ENCODE measurements at places on chromosomes 2 and 18.

DNA sequence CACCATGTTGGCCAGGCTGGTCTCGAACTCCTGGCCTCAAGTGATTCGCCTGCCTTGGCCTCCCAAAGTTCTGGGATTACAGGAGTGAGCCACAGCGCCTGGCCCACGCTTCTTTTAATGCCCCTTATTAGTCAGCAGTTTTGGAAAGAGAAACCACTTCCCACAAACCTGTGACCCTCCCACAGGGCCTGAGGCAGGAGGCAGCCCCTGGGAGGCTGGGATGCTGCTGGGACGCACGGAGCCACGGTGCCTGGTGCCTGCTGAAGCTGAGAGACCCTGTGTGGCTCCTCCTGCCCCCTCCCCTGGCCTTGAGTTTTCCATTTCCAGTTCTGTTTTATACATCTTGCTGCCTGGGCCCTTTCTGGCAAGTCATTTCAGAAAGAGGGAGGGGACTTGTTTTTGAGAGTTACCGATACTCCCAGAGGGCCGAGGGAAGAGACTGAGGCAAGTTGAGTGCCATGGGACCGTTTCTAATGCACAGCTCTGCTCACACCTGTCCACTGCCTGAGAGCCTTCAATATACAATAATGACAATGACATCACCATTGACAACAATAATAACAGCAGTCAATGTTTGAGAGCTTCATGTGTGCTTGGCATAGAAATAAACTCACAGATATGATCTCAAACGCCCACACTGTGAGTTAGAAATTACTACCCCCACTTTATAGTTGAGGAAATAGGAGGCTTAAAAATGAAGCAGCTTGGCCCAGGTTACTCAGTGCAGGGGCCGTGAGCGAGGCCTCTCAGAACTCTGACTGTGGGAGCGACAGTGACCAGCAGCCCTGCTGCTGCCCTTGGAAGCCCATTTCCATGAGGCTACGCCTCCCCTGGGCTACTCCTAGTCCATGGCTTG, 78.1 kb upstream of the YWHAQ start:
- DNase-seq: no peak

DNA sequence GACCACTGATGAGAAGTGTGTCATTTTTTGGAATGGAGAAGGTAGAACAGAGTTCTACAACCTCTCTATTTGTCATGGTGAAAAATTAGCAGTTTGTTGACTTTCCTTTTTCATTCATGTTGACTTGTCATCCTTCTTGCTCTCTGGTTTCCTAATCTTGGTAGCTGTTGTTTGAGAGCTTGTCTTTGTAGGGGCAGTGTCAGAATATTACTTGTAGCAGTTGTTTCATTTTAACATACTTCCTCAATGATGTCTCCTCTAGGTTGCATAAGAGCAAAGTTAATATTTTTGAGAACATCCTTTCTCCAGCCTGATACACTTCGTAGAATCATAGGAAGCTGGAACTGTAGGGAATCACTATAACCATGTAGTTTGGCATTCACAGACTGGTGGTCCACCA, 368.2 kb upstream of the FANCL start:
- no peak for DNase-seq

- DNase-seq: no peak
Observed at GRCh38 chr18:5943514-5943913, 48.2 kb upstream of the TMEM200C start.

- no peak for DNase-seq
Observed at GRCh38 chr2:138219961-138220360, 255.7 kb downstream of the HNMT start.

GRCh38 chr2:26495705-26496297, 17.9 kb upstream of the OTOF start:
- DNase-seq: no peak

- no peak for DNase-seq
Observed at GRCh38 chr18:9856092-9856491, 29.7 kb upstream of the TXNDC2 start.

All from left colon (tissue), 2 donors.